ENCODE measurements at places on chromosomes 5 and 9.

GRCh38 chr9:90795871-90796317 is 5.7 kb upstream of the SYK start:
- peak; percentile 67 for DNase-seq

DNA sequence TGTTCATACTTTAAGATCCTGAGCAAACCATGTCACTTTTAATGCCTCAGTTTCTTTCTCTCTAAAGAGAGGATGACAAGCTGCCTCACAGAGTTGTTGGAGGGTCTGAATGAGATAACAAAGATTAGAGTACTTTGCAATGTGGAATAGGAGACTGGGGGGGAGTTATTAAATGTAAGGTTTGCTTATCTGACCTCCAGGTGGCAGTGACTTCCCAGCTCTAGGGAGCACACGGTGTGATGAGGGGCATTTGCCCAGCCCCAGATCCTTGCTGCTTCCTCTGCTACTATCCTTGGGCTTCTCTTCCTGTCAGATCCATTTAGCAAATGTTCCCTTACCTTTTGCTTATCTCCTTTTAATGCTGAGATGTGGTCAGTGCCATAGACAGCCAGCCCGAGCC is 30.7 kb downstream of the ENHO start:
- no peak for DNase-seq

- DNase-seq, result no peak
Measured at GRCh38 chr5:2113348-2114131, 230.8 kb upstream of the IRX4 start.

DNA sequence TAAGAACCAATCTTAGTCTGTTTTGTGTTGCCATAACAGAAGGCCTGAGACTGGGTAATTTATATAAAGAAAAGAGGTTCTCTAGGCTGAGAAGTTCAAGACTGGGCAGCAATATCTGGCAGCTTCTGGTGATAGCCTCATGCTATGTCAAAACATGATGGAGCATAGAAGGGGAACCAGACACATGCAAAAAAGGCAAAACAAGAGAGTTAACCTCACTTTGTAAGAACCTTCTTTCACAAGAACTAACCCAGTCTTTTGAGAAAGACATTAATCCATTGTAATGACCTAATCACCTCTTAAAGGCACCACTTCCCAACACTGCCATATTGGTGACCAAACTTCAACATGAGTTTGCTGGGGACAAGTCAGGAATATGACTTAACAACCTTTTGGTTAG is 37.3 kb downstream of the FSD1L start:
- DNase-seq, result no peak

- no peak for DNase-seq
Measured at GRCh38 chr5:112397690-112398089, 21.4 kb downstream of the EPB41L4A start.

DNA sequence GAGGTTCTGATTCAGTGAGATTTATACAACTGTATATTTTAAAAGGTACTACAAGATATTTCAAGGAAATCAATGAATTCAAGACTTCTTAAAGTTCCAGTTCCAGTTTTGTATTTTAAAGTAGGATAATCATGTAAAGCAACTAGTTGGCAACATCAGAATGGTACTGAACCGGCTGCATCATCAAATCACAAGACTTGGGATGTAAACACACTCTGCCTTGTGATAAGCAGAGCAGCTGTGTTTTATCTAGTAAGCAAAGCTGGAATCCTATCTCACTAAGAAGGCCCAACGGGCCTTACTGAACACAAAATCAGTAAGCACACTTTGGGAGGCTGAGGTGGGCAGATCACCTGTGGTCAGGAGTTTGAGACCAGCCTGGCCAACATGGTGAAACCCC is 327.2 kb upstream of the NREP start:
- no peak for DNase-seq

GRCh38 chr5:143155455-143155854 is 248.0 kb downstream of the NR3C1 start:
- no peak for DNase-seq

- no peak for DNase-seq
Measured at GRCh38 chr9:23538461-23539003, 287.5 kb downstream of the ELAVL2 start.

DNA sequence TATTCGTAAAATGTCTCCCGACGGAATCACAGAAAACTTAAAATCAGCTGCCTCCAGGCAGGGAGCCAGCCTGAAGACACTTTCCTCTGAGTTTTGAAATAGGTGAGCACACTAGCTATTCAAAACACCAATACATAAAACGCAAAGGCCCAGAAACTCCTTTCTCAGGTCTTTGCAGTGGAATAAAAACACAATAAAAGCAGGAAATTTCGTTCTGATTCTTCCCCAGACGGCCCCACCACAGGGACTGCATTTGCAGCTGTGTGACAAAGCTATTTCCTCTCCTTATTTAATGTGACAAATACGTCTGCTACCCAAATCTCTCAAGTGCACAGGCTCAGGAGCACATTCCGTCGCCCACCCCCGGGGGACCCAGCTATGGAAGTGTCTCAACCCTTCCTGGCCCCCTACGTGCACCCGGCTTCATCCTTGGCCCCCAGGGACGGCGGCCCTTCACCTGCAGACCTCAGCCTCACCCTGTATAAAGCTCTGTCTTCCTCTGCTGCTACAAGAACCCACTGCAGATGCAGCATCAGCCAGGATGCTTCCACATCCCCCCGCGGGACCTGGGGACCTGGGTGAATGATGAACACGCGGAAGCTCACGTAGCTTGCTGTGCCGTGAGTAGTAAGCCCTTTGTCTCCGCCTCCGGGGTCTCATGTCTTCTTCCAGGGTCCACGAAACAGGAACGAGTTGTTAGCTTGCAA is 24.9 kb downstream of the AHRR start:
- DNase-seq, result no peak

DNA sequence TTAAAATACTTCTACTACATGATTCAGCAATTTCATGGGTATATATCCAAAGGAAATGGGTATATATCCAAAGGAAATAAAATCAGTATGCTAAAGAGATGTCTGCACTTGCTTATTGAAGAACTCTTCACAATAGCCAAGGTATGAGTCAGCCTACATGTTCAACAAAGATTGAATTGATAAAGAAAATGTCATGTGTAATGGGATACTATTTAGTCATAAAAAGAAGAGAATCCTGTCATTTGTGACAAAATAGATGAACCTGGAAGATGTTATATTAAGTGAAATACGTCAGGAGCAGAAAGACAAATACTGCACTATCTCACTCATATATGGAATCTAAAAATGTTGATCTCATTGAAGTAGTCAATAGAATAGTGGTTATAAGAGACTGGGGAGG is 944.5 kb upstream of the CTNND2 start:
- DNase-seq, result no peak

DNA sequence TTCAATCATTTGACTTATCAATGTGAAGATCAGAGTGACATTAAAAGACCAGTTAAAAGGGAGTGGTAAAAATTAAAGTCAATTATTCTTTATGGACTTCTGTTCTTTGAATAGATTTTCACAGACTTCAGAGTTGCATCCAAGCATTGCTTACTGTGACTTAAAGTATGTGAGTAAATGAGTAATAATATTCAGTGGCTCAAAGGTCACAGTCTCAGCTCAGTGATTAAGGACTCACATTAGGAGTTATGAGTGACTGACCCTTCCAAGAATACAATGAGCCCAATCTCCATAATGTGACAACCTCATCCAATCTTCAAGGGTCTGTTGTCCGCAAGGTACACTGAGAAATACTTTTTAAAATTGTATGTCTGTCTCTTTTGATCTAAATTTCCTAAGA is 811.2 kb downstream of the BRINP1 start:
- DNase-seq, result no peak

- peak; percentile 69 for DNase-seq
Measured at GRCh38 chr9:33164138-33164809, 2.9 kb downstream of the B4GALT1 start.

DNA sequence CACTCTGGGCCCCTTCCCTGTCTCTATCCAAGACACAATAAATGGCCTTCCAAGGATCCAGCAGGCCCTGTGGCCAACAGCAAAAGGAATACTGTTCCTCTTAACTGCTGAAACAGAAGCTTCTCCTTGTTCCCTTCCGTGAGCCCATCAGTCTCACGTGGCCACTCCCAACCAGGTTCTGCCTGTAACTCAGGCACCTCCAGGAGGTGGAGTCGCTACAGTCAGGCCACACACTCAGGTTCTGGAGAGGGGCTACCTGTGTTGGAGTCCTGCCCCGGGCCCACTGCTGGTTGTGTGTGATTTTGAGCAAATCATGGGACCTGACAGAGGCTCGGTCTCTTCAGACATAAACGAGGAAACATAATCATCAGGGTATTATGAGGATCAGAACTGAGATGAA is 10.3 kb downstream of the FAT2 start:
- no peak for DNase-seq

All from B cell (primary cell).